NCI-H1105 treated with DMSO at 0.1 percent for 48 hours (cell line): ENCODE measurements at places on chromosomes 13 and 19.

GRCh38 chr13:30809787-30810186 is 74.4 kb downstream of the ALOX5AP start:
- no peak for DNase-seq

- DNase-seq = no peak
These were observed 4.7 kb downstream of the PTH2 start for GRCh38 chr19:49418511-49418910.

GRCh38 chr13:63090524-63090923 is 1674.9 kb upstream of the PCDH20 start:
- DNase-seq = no peak

GRCh38 chr19:33365691-33366090 is 7.8 kb upstream of the CEBPG start:
- DNase-seq = no peak

GRCh38 chr19:37413313-37414084 is 42.6 kb downstream of the ZNF527 start:
- no peak for DNase-seq

DNA sequence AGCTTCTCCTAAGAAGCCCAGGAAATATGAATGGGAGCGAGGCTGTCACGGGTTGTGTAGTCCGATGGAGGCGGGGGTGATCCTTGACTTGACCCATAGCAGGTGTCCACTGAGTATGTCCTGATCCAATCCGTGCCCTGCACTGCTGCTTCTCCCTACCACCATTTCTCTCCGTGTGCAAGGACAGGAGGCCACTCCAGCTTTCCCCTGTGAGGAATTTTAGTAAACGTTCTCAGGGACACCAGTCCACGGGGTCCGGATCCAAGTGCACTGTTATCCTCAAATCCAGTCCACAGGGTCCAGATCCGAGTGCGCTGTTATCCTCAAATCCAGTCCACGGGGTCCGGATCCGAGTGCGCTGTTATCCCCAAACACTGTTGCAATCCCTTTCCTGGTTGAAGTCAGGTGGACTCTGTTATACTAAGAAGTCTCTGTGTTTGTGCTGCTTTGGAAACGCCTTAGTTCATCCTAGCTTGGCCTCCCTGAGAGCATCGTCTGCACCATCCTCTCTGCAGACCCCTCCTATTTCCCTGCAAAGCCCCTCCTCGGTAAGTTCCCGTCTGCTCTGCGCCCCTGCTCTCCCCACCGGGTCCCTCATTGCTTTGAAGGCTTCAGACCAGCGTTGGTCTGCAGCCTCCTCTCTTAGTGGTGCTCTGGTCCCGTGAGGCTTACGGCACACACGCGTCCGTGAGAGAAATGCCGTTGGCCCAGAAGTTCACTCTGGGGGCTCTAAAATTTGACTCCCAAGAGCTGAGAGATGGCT is 303.5 kb downstream of the TEX29 start:
- DNase-seq = no peak

- no peak for DNase-seq
These were observed 26.9 kb upstream of the KL start for GRCh38 chr13:32989290-32989667.
